ENCODE measurements at places on chromosomes 6 and 20.

- no peak for DNase-seq
These were observed 2.2 kb downstream of the DLGAP4 start for GRCh38 chr20:36308353-36308752.

DNA sequence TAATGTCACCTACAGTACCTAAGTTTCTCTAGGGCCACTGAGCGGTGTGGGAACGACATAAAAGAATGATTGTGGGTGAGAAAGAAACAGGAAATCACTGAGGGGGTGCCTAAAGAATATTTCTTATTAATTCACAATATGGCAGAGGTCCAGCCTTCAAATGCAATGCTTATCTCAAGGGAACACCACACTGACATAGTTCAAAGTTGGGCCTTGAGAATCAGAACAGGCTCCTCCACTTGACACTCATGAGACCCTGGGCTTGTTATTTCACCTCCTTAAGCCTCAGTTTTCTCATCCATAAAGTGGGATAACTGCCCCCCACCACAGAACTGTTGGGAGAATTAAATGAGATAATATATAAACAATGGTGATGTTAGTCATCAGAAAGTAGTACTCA, 40.4 kb upstream of the ARHGAP18 start:
- no peak for DNase-seq

DNA sequence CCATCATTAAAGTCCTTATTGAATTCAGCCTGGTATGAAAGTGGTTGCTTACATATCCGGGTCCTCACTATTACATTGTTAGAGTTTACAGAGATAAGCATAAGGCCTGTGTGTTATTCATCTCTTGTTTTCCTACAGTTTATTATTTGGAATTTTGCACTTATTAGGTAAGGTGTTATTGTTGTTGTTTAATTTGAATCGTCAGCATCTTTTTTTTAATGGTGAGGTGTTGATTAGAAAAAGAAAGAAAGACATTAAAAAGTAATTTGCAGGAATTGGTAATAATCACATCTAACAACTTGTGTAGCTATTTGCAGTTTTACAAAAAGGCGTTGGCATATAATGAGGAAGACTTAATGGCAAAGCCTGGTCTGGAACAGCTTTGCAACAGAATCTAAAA, 158.6 kb downstream of the SAMD5 start:
- no peak for DNase-seq

DNA sequence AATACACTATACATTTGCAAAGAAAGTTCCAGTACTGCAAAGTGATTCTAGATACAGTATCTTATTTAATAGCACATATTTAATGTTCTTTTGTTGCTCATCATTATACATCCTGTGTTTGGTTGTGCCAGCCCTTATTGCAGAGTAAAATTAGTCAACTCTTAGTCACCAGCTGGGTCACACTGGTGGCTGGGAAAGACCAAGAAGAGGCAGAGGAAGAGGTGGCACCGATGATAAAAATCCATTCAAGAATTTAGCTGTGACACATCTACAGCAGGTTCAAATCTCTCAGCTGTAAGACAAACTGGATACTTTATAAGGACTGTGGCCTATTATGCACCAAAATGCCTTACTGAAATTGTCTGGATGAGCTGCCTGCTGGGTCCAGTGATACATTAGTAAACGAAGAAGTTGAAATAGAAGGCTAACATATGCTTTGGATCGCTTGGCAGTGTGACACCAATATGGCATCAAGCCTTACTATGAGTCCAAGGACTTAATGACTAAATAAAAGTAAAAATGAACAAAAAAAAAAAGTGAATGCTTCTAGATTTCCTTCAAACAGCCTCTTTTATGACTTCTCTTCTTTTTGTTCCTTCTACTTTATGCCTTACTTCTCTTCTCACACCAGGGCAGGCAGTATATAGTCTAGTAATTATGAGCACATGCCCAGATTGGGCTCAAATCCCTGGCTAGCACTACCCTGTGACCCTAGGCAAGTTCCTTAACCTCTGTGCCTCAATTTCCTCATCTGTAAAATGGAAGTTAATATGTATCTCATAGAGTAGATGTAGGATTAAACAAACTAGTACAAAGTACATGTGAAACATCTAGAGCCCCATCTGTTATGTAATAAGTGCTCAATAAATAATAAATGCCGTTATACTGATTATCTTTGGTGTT, 29.4 kb upstream of the RNF8 start:
- DNase-seq, result no peak

GRCh38 chr20:8317448-8317847, 185.4 kb downstream of the PLCB1 start:
- no peak for DNase-seq

DNA sequence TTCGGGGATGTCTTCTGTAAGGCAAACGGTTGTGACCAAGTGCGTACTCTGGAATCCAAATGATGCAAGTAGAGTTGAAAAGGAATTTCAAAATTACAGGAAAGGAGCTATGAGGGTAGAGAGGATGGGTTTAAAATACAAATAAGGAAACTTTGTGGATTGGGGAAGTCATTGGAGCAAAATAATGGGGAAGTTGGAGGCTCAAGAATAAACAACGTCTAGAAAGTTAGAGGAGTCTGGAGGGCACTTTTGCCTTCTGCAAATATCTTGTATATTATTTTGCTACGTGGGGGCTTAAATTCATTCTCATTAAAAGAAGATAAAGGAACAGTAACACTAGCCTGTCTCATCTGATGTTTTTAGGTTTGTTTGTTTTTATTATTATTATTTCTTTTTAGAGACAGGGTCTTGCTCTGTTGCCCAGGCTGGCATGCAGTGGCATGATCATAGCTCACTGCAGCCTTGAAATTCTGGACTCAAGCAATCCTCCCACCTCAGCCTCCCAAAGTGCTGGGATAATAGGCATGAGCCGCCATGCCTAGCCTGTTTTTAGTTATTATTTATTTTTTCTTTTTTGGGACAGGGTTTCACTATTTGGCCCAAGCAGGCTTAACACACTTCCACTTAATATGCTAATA, 55.0 kb upstream of the TNFAIP3 start:
- DNase-seq, result no peak

DNA sequence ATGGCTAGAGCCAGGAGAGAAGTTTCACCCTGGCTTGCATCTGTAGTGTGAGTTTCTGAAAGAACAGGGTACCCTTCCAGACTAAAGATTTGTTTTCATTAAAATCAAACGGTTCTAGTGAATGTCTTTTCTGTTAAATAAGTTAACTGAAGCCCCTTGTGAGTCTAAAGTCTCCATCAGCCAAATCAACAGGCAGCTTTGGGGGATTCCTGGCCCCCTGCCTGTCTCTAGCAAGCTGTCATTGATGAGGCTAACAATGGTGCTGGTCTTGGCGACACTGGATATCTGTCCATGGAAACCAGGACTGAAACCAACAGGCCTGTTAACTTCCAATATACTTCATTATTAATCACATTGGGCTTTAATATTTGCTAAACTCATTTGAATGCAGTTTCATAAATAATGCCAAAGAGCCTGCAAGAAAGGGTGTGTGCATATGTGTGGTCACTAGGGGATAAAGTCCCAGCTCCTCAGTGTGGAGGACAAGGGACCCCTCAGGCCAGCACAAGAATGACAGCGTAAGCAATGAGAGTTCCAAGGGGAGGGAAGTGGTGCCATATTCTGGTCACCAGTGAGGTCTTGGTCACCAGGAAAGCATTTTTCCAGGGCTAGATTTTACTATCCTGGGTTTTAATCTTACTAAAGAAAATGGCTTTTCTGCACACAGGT, 9.1 kb upstream of the RNF182 start:
- no peak for DNase-seq

GRCh38 chr20:25317351-25318075, 69.6 kb downstream of the PYGB start:
- DNase-seq, result no peak

GRCh38 chr6:109443425-109443950, 3.0 kb downstream of the SMPD2 start:
- DNase-seq, result no peak

GRCh38 chr6:37994223-37994622, 174.7 kb downstream of the ZFAND3 start:
- no peak for DNase-seq

DNA sequence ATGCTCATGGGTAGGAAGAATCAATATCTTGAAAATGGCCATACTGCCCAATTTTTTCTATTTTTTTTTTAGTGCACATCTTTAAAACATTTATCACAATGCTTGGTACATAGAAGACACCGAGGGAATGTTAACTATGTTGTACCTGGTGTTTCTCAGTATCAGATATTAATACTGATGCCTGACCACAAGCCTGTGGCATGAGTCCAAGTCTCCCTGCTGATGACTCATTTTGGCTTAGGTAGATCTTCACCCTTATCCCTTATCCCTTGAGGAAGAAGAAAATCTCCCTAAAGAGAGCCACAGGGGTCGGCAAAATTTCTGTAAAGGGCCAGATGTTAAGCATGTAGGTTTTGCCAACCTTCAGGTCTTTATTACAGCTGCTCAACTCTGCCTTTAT, 14.5 kb downstream of the CD109 start:
- no peak for DNase-seq

DNA sequence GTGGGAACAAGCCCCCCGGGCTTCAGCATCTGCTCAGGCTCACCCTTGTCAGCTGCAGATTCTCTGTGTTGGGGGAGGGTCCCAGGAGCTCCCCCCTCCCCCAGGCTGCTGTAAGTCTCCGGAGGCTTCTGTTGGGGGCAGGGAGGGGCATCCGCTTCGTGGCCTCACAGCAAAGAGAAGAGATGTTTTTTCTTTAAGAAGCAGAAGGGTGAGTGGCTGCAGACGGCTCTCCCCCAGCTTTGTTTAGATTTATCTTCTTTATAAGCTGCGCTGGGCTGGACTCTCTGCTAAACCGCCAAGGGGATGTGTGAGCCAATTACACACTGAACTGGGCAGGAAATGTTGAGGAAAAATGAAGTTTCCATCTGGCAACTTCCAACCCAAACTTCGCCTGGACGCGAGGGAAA, 48.7 kb upstream of the GATA5 start:
- no peak for DNase-seq

- no peak for DNase-seq
These were observed 108.7 kb upstream of the LY86 start for GRCh38 chr6:6479785-6480184.

DNA sequence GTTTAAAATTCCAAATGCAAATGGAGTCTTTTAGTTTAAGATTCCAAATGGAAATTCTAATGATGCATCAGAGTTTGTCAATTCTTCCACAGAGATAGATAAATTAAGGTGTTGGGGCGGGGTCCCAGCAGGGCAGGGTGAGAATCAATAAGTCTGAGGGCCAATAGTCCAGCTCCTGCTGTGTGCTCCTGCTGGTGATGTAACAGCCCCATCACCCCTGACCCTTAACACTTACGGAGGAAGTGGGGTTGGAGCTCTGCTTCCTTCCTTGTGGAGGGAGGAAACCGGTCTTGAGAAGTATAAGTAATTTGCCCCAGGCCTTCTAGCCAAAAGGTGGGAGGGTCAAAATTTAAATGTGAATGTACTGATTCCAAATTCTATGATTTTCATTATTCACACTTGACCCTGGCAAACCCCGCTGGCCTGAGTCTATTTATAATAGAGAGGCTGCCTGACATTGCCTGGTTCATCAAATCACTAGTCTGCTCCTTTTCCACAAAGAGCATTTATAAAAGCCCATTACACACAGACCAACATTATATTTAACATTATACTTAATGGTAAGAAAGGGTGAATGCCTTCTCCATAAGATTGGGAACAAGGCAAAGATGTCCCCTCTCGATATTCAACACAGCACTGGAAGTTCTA, 17.2 kb downstream of the ZBTB2 start:
- no peak for DNase-seq

DNA sequence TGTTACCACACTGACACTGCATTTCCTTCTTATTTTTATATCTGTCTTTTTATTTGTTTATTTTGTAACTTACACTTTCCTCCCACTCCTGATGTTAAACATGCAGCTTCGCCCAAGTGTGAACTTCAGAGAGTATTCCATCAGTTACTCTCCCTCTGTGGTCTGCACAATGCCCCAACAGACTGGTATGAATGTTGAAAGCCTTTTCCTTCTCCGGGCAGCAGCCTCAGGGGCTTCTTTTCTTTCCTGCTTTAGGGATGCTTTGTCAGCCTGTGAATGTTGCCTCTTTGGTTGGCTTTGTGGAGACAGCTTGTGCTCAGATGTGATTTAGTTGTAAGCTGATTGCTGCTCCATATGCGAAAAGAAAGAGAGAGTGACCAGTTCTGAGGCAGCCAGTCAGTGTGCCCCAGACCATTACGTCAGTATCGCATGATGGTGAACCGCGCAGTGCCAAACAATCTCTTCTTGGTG, 44.0 kb downstream of the SMPDL3A start:
- DNase-seq, result no peak

DNA sequence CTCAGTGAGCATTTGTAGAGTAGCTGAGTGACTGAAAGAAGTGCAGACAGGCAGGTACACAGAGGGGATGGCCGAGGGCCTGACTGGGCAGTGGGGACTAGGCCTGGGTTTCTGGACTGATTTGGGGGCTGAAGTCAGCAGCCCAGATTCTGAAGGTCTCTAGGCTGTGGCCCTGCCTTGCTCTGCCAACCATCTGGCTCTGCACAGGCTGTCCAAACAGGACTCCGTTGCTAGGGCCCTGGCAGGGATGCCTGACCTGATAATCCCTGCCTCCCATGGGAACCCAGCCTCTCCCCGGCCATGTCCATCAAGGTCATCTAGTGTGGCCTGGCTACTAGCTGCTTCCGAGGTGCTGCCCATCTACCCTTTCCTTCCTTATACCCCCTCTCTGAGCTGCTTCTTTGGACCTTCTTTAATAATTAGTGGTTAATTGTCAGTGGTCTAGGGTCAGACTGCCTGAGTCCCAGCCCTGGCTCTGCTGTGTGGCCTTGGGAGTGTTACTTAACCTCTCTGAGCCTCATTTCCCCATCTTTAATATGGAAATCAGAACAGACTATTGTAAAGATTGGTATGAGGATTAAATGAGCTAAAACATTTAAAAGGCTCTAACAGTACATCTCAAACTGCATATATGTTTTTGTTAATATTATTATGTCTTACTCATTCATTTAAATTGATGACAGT, 137.9 kb downstream of the VEGFA start:
- no peak for DNase-seq

DNA sequence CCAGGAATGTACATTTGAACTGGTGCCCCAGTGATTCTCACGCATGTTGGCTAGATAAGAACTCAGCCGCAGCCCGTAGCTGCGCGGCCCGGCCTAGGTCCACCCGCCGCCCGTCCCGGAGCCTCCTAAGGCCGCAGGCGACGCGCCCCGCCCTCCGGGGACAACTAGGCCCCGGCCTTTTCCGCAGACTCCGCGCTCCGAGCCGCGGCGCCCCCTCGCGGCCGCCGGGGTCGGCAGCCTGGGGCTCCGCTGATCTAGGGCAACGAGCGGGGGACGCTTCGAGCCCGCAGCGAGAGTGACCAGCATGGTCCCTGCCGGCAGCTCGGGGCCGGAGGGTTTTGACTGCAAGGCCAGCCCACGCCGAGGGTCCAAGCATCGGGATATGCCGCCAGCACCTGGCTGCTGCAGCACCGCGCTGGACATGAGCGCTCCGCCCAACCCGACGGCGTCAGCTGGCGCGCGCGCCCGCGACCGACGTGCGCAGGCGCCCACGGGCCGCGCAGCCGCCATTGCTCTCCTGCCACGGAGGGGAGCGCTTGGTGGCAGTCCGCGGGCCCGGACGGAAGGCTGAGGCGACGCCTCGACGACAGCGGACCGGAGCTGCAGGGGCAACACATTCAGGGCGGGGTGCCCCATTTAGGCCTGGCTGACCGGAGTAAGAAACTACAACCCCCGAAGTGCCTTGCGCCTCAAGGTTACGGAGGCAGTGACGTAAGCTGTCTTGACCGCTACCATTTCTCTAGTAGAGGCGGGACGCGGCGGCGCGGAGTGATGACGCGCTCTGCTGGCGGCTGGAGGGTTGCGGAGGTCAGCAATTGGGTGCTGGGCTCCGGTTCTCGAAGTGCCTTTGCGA, at the start of gene AP5S1:
AP5S1 (plus strand) TSS at position 500 of the 853 bp plus-strand sequence. CDS start 1,571 bp downstream, outside the sequence.
- DNase-seq, result peak; percentile 89

All from GM12864 (cell line).